Vagina (tissue), 2 donors: ENCODE measurements at places on chromosomes 6 and 20.

DNA sequence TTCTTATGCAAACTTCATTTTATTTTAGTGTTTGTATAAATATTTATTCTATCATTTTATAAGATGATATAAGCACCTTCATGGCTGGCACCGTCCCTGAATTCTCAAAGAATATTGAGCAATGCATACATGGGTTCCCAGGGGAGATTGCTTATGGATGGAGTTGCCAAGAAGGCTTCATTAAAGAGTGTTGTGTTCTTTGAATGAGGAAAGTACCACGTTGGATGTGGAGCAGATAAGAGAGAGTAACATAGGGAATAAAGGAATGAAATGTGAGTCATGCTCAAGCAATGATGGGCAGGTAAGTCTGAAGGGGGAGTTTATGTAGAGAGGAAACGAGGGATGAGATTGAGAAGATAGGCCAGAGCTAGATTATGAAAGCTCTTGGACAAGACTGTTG lies 10.3 kb downstream of the DSE start:
- no peak for DNase-seq

DNA sequence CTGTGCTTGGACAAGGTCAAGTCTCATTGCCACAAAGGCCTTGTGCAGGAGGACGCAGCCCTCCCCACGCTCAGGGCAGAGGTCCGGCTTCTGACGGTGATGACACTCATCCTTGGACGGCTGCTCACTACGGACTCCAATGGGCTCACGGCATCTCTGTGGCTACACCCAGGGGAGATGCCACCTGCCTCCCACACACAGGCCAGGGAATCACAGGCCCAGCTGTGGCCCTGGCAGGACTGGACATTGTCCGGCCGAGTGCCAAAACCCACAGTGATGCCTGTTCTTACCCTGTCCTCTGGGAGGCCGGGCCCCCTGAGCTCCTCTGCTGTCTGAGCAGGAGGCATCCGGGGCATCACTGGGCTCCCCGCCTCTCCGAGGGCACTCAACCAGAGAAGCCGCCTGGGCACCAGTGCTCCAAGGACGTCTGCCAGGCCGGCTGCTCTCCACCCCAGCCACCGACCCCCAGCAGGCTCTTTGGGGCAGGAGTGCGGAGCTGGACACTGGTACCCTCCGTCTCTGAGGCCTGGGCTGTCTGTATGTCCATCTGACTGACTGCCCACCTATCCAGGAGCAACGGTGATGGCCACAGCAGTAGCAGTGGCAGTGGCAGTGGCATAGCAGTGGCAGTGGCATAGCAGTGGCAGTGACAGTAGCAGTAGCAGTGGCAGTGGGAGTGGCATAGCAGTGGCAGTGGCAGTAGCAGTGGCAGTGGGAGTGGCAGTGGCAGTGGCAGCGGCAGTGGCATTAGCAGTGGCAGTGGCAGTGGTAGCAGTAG lies 1.9 kb downstream of the RBBP8NL start:
- DNase-seq, result no peak

DNA sequence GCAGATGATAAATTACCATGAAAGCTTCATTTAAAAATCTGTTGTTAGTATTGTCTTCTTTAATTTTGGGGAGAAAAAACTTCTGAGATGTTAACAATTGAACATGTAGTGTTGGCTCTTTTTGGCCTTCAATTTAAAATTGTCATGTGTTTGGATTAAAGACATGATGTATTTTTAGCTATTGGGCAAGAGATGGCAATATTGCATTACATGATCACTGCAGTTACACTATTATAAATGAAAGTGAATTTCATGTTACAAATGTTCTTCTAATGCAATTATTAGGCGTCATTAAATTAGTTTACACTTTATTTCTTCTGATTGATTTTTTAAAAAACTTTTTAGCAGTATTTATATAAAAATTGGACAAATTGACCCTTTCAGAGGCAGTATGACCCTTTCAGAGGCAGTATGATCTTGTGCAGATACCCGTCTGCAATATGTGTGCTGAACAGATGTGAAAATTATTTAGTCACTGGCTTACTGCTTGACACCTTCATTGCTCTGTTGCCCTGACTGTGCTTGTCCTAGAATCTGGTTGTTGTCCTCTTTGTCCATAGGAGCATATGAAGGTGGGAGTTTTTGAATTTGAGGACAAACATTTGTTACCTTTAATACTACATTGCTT lies 25.8 kb downstream of the CDKAL1 start:
- no peak for DNase-seq

DNA sequence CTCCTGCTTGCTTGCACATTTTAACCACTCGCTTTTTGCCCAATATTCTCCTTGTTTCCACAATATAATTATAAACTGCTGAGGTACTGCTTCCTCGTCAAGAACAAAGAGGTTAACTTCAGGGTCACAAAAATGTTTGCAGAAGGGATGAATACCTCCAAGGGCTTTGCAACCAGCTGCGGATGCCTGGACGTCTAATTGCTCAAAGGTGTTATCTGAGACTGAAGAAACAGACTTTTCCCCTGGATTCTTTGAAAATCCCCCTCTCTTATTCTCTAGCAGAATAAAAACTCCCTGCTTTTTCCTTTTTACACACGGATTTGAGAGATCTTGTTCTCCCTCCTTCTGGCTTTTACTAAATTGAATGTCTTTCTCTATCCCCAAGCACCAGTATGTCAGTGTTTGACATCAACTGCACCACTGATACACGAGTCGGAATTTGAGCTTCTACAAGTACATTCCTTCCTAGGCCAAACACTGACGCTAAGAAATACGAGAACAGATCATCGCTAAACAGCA lies 336 bp upstream of the SMPDL3A start:
- no peak for DNase-seq
